ENCODE measurements at places on chromosomes 13 and 19.
A peak's percentile ranks its signal among the peaks of the same experiment; 100 is the strongest.

- no peak for DNase-seq
These were observed 14.8 kb downstream of the MEIS3 start for GRCh38 chr19:47404334-47405196.

- DNase-seq: no peak
These were observed 28.4 kb downstream of the C19orf81 start for GRCh38 chr19:50677636-50678035.

GRCh38 chr19:54114340-54115108 lies 933 bp downstream of the TFPT start:
- DNase-seq: peak; percentile 67

DNA sequence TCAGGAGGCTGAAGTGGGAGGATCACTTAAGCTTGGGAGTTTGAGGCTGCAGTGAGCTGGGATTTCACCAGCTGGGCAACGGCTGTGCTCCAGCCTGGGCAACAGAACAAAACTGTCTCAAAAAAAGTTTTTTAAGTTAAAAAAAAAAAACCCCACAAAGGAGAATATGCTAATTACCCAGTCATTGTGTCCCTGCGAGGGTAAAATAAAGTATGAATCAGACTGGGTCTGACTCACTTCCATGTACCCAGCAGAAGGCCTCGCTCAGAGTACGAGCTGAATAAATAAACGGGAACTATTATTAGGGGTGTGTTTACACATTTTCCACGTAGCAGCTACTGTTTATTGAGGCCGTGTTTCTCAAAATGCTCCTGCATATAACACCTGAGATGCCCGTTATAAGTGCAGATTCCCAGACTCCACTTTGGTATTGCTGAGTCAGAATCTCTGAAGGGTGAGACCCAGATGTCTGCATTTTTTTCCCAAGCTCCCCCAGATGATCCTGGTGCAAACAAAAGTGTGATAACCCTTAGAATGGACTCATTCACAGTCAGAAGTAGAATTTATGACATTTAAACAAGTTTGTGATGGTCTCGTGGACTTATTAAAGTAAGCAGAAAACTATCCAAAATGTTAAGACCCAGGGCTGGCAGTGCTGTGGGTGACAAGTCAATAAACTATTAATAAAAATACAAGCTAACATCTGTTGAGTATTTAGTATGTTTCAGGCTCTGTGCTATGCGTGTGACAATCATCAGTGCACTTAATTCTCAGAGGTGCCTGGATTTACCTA lies 28.2 kb downstream of the KCNC3 start:
- DNase-seq: no peak

DNA sequence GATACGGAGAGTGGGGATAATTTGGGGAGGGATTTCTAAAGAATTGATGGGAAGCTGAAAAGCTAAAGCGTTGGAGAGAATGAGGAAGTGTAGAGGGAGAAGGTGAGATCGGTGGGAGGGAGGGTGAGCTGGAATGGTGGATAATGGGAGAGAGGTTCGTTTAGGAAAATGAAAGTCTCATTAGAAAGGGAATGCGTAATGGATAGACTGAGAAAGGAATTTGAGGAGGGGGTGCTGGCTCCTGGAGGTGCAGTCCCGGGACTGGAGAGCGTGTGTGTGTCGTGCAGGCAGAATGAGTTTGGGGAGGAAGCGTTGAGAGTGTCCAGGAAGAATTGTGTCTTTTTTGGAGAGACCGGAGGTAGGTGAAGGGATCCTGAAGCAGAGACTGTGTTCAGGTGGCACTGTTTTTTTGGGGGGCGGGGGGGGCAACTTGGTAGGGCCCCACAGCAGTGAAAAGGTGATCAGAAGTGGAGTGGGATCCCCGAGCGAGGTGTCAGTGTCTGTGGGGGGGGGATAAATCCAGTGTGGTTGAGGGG lies 1.4 kb downstream of the ACTN4 start:
- DNase-seq: no peak

GRCh38 chr13:100944791-100945345 lies 270.3 kb upstream of the TMTC4 start:
- DNase-seq: no peak

GRCh38 chr13:66506979-66507378 lies 723.2 kb downstream of the PCDH9 start:
- DNase-seq: peak; percentile 9

- no peak for DNase-seq
These were observed 270.6 kb downstream of the FGF14 start for GRCh38 chr13:102131246-102131645.

DNA sequence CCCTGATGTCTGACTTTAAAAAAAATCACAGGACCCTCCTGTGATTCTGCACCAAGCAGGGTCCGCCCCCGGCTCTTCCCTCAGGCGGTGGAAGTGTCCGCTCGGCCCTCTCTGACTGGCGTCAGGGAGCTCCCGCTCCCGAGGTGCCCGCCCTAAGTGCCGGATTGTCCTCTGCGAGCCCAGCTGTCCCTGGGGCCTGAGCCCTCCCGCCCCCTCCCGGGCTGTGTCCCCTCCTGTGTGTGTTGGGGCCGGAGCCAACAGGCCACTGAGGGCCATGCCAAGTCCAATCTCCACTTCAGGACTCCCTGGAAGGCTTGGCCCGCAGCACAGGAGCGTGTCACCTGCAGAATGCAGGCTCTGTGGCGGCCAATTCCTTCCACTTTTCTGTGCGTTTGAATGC lies 25.4 kb downstream of the MAP2K2 start:
- no peak for DNase-seq

- no peak for DNase-seq
These were observed 18.8 kb downstream of the C1QTNF9 start for GRCh38 chr13:24328145-24328544.

DNA sequence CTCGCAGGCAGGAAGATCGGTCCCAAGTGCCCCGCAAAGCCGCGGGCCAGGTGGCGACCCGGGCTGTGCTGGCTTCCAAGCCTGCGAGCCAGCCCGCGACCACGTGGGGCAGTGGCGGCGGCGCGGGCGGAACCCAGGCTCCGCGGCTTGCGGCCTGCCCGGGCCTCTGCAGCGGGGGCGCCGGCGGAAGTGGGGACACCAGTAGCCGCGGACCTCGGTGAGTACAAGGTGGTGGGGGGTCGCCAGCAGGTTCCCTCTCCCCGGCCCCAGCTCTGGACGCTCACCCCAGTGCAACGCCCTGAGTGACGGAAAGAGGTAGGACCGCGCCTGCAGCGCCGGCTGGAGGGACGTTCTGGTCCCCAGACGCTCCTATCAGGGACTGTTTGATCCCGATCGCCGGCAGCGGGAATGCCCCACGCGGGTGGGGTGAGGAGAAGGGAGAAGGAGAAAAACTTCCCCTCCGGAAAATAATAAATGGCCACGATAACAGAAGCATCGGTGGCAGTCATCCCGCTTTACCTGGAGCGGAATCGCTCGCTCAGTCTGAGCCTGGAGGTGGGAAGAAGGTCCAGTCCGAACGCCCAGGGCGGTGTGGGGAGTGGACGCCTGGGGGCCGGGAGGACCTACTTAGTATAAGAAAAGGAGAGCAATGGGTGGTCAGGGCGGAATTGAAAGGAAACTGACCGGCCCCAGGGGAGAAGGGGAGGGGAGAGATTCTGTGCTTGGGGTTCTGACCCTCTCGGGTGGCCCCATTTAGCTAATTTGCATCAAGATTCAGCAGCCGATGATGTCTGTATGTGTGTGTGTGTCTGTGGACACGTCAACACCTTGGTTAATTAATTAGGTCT lies at the start of gene GEMIN7:
TSS of gene GEMIN7 (plus strand) at position 198 of the 848 bp plus-strand sequence. CDS start 10,855 bp downstream, outside the sequence.
- DNase-seq: peak; percentile 82

GRCh38 chr19:43541920-43542650 lies 9.1 kb downstream of the ZNF575 start:
- no peak for DNase-seq

DNA sequence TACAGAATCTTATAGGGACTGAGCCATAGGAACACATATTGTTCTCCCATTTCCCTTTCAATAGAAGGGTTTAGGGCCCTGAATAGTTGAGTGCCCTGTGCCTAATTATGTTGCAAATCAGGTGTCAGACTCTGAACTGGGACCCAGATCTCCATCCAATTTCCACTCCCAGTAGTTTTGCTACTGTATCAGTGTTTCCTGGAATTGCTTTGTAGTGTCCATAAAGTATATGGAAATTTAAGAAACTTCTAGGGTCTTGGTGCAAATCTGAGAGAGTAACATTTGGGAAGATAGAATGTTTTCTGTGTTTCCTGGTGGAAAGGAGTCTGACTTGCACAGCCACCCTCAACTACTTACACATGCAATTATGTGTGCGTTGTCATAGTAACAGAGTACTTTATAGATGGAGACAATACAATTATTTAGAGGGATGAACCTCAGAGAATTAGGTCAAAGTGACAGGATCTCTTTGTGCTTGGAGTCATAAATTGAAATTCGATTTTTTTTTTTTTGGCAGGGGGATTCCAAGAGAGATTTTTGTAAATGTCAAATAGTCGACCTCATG lies 646 bp upstream of the SLC10A2 start:
- DNase-seq: no peak

DNA sequence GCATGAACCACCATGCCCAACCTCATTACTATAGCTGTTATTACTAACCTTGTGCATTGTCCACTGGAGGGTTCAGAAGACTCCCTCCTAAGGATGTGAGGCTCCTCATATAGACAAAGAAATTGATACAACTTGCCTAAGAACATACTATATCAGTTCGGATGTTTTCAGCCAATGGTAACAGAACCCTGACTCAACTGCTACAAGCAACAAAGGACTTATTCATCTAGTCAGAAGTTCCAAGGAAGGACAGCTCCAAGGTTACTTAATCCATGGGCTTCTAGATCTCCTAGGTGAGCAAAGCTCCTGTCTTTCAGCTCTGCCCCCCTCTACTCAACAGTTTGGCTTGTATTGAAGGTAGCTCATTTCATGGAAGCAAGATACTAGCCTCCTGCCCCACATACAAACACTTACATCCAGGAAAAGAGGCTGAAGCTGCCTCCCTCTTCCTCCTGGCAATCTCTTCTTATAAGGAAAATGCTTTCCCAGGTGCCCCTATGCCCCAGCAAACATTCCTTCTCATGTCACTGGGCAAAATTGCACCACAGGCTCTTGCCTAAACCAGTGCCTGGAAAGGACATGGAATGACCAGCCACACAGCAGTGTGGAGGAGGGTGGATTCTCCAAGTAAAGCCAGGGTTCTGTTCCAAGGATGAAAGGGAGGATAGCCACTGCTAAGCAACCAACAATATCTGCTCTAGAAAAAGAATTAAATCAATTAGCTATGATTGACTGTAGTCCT lies 497.8 kb downstream of the FOXO1 start:
- no peak for DNase-seq

DNA sequence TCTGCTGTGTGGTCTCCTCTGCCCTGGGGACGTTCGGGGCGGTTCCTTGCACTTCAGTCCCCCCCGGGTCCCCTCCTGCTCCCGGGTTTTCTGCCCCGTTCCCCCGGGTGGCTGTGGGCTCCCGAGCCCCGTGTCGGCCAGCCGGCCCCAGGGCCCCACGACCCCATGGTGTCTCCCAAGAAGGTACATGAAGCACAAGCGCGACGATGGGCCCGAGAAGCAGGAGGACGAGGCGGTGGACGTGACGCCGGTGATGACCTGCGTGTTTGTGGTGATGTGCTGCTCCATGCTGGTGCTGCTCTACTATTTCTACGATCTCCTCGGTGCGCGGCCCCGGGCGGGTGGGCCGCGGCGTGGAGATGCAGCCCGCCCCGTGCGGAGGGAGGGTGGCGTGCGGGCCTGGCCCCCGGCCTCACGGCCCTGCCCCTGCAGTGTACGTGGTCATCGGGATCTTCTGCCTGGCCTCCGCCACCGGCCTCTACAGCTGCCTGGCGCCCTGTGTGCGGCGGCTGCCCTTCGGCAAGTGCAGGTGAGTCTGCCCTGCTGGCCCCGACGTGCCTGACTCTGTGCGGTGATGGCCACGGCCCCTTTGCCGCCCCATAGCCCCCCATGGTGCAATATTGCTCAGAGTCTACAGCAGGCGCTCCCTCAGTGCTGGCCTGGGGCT lies 11.3 kb downstream of the SPPL2B start:
- DNase-seq: no peak

- DNase-seq: no peak
These were observed 10.6 kb upstream of the HAUS5 start for GRCh38 chr19:35601971-35602370.

GRCh38 chr19:1045247-1045603 lies 5.3 kb downstream of the ABCA7 start:
- DNase-seq: no peak

GRCh38 chr13:40042991-40043390 lies 387.5 kb downstream of the COG6 start:
- DNase-seq: no peak

DNA sequence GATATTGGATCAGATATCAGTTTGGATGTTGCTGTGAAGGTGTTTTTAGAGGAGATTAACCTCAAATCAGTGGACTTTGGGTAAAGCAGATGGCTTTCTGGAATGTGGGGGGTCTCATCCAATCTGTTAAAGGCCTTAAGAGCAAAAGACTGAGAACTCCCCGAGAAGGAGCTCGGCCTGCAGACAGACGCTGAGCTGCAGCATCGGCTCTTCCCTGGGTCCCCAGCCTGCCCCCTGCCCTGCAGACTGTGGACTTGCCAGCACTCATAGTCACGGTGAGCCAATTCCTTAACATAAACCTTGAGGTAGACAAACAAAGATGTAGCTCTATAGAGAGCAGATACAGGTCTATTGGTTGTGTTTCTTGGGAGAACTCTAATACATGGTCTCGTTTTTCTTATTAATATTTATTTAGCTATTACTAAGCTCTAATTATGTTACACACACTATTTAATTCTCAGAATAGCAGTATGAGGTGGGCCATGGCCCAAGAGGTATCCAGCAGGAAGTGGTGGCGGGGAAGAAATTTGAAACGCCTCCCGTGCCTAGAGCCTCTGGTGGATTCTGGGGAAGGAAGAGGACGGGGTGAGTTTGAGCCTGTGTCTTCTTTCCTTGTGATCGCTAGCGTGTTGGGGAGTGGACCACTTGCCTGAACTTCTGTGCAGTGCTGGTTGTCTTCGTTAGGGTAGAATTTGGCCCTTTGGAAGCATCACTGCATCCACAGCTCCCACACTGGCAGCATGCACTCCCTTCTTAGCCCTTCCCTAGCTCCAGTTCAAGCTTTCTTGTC lies 305.3 kb downstream of the TEX29 start:
- no peak for DNase-seq

DNA sequence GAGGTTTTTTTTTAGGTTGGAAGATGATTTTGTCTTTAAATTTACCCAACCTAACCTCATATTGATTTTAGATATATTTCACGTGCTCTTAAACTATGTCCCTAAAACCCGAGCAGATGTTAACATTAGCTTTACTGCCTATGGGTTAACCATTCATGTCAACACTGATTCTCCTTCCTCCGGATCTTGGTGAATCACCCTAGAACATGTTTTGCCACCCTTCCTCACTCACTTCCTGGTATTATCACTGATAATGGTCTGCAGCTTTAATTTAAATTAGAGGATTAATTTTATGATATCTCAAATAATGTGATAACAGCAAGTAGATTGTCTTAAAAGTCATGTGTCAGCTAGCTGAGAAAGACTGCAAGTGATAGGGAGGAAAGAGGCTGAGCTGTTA lies 31.9 kb downstream of the HTR2A start:
- no peak for DNase-seq

GRCh38 chr19:47419030-47419783 lies at the start of gene MEIS3:
Gene MEIS3, minus strand, starts transcription at chr19:47419527. Its CDS starts 446 bp downstream, at chr19:47419081.
- DNase-seq: no peak

Data from GM10248 (cell line).